Inflammatory macrophage treated with lipopolysaccharide for 4 hours (primary cell): ENCODE measurements at places on chromosomes 4 and X.

DNA sequence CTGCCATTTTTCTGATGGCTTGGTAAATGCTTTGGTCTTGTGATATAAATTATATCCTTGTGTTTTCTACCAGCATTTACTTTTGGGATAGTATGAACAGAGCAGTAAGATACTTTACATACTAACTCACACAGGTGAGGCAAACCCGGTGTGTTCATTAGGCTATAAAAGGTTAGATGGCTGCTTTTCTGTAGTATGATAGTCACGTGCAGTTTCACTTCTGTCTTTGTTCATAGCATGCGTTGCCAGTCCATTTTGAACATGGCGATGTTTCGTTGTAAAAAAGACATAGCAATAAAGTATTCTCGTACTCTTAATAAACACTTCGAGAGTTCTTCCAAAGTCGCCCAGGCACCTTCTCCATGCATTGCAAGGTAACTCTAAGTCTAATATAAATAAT, 88.4 kb downstream of the KLHL8 start:
- no peak for DNase-seq

GRCh38 chr4:185782523-185782922, 29.5 kb downstream of the SORBS2 start:
- no peak for DNase-seq

- peak; percentile 0 for DNase-seq
Measured at GRCh38 chrX:147680251-147680650, 231.5 kb upstream of the FMR1 start.

DNA sequence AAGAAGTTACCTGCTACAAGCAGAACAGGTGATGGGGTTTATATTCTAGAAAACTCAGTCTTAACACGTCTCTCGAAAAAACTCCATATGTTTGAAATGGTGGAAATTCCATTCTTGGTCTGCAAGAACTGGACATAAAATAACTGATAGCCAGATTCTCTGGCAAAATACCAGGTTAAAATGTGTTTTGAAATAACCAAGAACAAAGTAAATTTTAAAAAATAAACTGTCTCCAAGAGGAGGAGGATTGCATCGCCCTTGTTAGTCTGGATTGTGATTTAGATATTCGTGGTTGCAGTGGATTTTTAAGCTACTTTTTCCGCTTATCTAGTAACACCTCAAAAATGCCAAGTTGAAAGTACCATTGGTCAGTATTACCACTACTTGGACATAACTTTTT, 40.8 kb downstream of the CENPU start:
- no peak for DNase-seq

- no peak for DNase-seq
Measured at GRCh38 chr4:76607266-76607799, 172.3 kb downstream of the SHROOM3 start.

GRCh38 chr4:84738622-84739021, 155.7 kb downstream of the CDS1 start:
- no peak for DNase-seq

DNA sequence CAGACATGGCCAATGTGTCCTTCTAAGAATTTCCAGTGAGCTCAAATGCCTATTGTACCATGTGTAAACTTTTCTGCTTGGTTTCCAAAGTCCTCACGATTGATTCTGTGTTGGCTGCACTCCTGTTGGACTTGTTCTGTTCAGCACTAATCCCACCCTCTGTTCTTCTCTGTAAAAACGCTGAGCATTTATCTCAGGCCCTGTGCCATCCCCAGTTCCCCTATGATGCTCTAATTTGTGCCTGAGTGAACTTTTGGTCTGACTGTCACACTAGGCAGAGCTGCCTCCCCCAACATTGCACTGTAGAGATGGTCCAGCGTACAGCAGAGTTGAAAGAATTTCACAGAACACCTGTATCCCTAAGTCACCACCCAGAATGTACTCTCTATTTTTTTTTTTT, 76.1 kb upstream of the STS start:
- no peak for DNase-seq

DNA sequence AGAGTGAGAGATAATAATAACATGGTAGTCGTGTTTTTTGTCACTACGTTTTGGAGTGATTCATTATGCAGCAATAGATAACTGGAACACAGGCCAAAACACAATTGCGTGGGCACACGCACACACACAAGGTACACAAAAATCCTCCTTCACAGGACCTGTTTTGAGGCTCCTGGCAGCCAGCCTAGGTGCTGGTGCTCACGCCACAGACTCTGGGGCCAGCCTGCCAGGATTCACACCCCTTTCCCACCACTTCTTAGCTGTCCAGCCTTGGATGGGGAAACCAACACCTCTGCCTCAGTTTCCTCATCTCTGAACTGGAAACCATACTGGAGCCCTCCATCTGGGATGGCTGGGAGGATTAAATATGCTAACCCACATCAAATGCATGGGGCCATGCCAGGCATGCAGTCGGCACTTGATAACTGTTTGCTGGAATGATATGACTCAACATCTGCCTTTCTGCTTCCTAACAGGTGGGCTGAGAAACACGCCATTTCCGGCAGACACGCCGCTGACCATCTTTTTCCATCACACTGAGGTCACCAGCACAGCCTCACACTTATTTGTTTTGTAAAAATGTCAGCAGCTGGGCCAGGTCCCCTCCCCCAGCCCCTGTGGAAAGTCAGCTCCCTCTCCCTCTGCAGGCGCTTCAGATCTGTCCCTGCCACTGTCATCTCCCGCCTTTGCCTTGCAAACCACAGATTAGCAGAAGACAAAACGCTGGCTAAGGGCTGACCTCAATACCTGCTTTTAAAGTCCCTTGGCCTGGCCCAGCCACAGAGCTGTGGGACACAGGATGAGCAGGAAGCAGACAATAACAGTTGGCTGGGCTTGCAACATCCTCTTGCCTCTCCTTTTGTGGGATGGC, 237.5 kb downstream of the BCOR start:
- DNase-seq = no peak

DNA sequence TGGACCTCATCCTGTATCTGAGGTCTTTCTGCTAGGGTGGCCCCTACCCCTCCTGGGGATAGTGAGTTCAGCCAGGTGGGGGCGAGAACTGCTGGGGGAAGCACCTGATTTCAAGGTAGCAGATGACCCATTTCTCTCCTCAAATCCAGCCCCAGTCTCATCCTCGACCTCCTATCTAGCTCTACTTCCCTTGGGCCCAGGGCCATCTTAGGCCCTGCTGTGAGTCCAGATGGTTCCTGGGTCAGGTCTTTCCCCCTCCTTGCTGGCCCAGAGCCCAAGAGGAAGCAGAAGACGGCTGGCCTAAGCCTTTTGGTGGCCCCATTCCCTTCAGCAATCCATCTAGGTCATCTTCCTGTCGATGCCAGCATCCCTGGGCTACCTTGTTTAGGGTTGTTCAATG, 3.3 kb downstream of the CDK16 start:
- no peak for DNase-seq

DNA sequence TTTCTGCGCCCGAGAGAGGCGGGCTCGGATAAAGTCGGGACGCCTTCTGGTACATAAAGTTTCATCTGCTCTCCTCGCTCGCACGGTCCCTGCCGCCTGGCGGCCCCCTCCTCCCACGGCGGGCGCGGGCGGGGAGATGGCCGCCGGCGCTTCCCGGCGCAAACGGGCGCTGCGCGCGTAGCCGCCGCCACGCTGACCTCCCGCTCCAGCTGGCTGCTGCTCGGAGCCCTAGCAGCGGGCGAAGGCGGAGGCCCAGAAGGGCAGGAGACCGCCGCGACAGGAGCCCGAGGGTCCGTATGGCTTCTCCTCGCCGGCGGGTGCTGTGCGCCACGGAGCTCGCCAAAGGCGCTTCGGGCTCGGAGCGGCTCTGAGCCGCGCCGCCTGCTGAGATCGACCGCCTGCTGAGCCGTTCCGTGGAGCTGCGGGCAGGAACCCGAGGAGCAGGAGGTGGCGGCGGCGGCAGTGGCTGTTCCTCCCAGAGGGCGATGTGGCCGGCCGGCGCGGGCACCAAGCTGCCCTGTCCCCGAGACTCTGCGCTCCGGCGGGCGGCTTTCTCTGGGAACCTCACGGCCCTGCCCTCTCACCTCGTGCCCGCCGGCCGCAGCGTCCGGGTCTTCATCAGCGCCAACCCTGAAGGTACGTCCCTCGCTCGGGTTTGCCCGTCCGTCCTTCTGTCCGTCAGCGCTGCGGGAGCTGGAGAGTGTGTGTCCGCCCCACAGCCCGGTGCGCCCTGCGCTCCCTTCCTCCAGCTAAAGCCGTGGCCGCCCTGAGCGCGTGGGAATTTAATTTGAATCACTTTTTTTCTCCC, at the start of gene NWD2:
NWD2 (plus strand) TSS at position 161 of the 808 bp plus-strand sequence; CDS start at position 486, 325 bp downstream.
- no peak for DNase-seq

DNA sequence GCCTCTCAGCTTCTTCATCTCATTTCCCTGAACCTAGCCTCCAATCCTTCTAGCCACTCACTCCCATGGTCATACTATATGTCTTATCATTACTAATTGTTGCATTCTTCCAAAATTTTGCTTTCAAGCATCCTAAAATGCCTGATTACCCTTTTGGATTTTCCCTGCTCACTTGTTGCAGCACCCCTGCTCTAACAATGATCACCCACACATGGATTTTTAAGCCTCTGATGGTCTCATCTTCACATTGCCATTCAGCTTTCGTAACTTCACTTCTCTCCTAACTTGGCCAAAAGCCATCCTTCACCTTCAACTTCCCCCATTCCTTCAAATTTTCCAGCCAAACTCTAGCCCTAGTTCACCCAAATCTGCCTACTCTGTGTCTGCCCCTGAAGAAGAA, 33.8 kb upstream of the MGST2 start:
- peak; percentile 44 for DNase-seq

DNA sequence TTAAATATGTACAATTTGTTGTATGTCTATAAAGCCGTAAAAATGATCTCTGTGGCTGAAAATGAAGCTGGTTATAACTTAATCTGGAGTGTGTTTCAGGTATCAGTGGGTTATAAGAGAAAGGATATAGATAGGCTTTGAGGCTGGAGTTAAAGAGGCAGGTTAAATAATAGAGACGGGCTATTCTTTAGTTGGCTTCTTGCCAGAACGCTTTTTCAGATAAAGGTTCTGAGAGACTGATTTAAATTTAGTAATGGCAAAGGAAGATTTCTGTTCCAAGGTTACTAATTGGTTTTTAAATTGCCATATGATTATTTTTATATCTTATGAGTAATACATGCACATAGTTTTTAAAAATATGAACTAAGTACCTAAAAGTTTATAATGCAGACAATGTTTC, 117.4 kb downstream of the AWAT2 start:
- no peak for DNase-seq

- DNase-seq = no peak
Measured at GRCh38 chr4:102120846-102121245, 224.4 kb downstream of the SLC39A8 start.

DNA sequence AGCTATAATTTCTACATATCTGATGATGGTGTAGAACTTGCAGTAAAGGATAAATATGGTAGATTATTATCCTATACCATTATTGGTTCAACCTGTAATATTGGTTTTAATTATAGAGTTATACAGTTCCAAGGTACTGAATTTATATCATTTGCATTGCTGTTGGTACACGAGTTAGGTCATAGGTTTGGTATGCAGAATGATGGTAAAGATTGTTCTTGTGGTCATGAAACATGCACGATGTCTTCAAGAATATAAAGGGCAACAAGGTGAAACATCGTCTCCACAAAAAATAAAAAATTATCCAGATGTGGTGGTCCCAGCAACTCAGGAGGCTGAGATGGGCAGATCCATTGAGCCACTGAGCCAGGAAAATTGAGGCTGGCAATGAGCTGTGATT, 99.6 kb downstream of the ADAM29 start:
- DNase-seq = no peak
